ENCODE measurements at places on chromosomes 16 and 17. TPM values are rescaled to one million over a fixed set of nuclear protein-coding genes. Genes with fewer than 3 reads are reported as not detected.

DNA sequence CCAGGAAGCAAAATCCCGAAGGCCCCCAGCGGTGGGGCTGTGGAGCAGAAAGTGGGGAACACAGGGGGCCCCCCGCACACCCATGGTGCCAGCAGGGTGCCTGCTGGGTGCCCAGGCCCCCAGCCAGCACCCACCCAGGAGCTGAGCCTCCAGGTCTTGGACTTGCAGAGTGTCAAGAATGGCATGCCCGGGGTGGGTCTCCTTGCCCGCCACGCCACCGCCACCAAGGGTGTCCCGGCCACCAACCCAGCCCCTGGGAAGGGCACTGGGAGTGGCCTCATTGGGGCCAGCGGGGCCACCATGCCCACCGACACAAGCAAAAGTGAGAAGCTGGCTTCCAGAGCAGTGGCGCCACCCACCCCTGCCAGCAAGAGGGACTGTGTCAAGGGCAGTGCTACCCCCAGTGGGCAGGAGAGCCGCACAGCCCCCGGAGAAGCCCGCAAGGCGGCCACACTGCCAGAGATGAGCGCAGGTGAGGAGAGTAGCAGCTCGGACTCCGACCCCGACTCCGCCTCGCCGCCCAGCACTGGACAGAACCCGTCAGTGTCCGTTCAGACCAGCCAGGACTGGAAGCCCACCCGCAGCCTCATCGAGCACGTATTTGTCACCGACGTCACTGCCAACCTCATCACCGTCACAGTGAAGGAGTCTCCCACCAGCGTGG, 6.5 kb downstream of the CBX2 start:
- DNase-seq: no peak

GRCh38 chr17:5719976-5720375, 135.7 kb upstream of the NLRP1 start:
- no peak for DNase-seq

DNA sequence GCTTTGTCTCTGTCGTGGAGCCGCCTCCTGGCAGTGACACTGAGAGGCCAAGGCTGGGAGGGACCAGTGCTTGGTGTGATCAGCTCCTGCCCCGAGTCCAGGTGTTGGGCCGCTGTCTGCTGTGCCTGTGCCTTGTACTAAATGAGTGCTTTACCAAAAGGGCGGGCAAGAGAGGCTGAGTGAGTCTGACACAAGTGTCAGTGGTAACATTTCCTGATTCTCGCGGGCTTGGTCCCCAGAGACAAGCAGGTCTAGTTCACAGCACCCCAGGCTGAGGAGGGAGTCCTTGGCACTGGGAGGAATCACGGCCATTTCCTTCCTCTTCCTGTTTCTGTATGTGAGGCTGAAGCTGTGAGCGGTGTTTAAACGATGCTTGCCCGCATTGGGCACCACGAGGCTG, 30.2 kb downstream of the PLD6 start:
- no peak for DNase-seq

DNA sequence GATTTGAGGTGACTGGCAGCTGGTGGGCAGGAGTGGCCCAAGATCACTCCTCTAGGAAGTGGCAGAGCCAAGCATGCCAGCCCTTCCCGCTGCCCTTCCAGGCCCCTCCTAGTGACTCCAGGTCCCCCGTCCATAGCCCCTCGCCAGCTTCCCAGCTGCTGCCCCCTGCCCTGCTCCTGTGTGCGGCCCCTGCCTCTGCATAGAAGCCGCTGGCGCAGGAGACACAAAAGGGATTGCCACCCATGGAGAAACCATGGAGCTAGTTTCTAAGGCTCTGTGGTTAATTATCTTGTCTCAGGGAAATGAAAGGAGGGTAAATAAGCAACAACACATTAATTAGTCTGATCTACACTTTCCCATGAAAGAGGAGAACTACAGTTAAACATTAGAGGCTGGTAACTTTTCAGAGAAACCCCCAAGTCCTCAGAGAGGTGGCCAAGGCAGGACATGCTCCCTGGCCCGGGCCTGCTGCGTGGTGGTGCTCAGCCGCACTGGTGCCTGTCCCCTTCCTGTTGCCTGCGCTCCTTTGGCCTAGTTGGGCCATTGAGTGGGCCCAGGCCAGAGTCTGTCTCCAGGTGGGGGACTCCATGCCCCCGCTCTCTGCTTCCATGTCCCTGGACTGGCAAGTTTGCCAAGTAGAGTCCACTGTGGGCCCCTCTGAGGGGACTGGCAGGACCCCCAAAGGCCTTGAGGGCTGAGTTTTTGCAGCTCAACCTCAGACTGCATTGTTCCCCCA, 65.2 kb downstream of the PRMT7 start:
- DNase-seq: no peak

PRAC1 gene
- total RNA-seq: not detected

CDK3 gene
- total RNA-seq: 8.8 TPM

HYDIN gene
- total RNA-seq: 0.41 TPM

AANAT gene
- total RNA-seq: not detected

GRCh38 chr17:80564545-80564944, 19.9 kb downstream of the RPTOR start:
- no peak for DNase-seq

DNA sequence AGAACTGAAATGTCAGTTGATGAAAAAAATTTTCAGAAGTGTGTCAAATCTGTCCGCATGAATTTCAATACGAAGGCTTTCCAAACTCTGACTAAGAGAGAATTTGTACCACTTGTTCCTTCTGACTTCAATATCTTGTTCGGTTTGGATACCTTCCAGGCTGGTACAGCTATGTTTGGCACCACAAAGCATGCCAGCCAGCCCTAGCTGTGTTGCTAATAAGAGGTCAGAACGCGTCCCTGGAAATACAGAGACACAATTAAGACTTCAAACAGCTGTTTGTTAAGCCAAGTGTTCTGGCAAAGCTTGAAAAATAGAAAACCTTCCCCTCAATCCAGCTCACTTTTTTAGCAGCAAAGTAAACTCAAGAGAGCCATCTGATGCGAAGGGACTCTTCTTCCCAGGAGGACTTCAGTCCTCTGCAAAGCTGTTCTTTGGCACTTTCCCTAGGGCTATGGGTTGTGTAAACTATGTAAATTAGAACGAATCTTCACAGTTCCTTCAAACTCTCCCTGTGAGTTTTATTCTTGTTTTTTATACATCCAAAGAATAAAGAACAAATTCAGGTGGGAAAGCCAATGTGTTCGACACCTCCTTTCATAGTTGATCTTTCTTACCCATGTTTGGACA, 35.1 kb downstream of the GRB2 start:
- DNase-seq: no peak

GRCh38 chr16:54974367-54974766, 43.7 kb downstream of the IRX5 start:
- no peak for DNase-seq

DNA sequence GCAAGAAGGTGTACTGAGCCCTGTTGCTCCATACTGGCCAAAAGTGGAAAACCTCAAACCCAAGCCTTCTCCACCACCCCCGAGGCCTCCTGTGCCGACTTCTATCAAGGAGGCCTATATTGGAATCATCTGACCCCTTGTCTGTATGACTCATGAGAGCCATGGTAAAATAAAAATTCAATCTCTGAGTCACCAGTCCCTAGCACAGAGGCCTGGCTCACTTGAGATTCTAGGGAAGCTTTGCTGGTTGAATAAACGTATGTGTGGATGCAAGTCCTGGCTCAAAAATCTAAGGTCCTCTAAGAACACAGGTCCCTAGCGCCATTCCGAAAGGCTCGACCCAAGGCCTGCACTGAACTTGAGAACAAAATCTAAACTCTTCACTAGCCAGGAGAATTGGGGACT, 15.0 kb downstream of the NSMCE1 start:
- no peak for DNase-seq
